ENCODE measurements at places on chromosomes 1 and 21.

DNA sequence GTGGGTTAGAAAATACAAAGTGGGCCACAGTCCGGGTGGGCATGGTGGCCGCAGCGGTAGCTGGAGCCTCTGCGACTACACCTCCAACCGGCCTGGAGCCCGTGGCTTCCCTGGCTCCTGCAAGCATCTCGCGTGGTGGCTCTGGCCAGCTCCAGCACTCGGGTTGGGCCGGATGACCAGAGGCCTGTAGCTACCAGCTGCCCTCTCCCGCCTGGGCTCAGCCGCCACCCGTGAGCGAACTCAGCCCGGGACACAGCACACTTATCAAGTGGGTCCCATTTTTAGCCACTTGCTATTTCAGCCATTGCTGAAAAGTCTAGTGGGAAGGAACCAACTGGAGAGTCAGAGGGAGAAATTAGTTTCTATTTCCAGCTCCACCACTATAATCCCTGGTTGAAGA lies 107.7 kb upstream of the CACYBP start:
- DNase-seq = no peak

DNA sequence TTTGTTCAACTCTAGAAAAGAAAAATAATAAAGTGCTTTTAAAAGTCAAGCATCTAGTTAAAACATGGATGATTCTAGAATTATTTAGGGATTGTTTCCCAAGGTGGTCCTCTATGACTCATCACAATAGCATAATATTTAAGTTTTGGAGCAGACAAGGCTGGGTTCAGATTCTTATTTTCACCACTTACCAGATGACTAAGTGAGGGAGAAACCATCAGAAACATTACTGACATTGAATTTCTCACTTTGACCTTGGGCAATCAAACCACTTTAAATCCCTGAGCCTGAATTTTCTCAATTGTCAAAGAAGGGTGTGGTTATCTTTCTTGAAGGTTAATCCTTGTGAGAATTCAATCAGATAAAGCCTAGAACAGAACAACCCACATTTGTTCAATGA lies 102.5 kb upstream of the PTGFR start:
- DNase-seq = no peak

DNA sequence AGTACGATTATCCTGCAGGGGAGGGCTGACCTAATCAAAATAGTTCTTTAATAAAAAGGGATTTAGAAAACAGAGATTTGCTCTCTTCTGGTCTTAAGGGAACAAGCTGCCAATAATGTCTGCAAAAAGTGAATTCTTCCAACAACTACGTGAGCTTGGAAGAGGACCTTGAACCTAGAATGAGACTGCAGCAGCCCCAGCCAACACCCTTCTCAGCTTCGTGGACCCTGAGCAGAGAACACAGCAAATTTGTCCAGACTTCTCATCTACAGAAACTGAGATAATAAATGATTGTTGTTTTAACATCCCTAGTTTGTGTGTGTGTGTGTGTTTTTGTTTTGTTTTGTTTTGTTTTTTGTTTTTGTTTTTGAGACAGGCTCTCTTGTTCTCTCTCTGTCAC lies 309.4 kb downstream of the GRIK1 start:
- DNase-seq = no peak

DNA sequence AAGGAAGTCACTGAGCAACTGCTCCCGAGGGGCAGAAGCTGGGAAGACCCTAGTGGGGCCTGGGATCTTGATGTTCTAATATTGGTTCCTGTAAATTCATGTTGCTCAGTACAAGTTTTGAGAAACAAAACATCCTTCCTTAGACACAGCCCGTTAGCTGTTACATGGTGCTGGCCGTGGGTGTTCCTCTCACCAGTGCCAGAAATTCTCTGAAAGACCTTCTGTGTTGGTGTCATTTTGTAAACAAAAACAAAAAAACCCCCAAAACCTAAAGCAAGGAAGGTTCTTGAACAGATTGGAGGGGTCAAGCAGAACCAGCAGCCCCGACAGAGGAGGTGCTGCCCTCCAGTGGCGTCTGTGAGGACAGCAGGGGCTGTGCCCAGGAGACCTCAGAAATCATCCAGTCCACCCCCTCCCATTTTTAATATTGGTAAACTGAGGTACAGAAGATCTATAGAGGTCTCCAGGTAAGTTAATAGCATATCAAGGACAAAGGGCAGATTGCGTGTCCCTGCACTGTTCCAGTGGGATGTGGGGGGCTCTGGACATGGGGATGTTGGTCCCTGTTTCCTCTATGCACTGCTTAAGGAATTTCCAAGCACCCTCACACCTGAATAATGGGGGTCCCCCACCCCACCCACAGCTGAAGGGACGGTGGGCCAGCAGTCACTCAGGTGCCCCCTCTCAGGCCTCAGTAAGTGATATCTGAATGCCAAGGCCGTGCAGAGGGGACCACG lies 38.2 kb downstream of the SLC2A7 start:
- no peak for DNase-seq

DNA sequence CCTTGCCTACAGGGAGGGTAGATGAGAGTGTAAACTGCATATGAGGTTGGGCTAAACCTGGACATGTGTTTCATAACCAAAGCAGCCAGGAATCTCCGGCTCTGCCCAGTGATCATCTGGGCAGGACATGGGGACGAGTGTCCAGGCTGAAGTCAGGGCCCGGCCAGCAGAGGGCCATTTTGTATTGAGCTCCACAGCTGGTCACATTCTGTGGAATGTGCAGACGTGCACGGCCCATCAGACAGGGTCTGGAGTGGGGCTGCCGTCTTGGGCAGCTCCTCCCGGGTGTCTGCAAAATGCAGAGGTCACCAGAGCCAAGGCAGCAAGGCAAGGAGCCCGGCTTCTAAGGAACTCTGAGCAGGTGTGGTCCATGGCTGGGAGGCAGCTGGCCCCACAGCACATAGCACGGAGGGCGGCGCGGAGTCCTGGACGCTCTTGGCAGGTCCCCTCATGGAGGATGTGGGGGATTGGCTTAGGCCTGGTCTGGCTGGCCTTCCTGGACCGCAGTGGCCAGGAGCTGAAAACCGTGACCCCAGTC lies 6.2 kb downstream of the LRRC3 start:
- no peak for DNase-seq

GRCh38 chr21:43854773-43855633 lies 10.0 kb upstream of the AGPAT3 start:
- no peak for DNase-seq

DNA sequence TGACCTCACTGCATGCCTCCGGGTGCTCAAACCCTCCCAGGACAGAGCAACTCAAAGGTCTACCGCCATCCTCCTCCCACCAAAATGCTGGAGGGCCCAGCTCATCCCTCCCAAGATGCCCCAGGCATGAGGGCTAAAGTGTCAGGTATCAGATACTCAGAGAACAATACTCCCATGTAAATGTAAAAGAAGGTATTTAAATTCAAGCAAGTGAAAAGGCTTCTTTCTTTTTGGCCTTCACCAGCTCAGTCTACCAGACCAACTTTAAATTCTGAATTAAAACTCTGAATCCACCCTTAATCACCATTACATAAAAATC lies 3.0 kb downstream of the PARP1 start:
- DNase-seq = no peak

DNA sequence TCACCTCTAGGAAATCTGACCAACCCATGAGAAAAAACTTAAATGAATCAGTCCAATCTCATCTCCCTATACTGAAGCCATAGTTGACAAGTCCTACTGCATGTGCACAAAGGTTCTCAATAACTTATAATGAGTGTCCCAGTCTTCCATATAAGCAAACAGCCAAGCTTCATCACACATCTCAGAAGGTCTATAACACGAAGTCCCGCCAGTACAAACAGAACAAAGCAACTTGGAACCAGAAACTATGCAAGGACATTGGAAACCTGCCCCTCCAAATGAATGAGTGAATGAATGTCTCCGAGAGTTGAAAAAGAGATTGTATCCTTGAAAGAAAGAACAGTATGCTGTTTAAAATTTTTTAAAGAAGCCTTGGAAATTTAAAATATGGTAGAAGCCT lies 53.6 kb upstream of the IPO9 start:
- no peak for DNase-seq

DNA sequence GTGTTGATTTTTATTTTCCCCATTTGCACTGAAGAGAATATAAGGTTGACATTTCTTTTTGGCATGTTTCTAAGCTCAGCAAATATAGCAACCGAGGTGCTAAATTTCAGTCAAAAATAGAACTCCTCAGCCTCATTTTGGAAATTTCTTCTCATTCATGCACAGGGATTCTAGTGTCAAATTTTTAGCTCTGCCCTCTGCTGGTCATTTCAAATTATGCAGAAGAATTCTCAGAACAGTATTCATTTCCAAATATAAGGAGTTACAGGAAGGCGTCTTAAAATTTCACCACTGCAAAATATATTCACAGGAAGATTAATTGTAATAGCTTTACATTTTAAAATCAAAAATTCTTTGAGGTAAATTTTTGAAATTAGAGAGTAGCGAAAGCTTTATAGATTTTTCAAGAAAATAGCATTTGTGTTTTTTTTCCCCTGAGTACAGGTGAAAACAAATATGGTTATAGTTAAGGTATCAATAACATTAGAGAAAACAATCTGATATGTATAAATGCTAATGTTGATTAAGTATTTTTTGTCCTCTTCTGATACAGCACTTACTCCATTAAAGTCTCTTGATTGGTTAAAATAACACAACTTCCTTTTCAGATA lies 57.9 kb downstream of the FMN2 start:
- DNase-seq = peak; percentile 6

GRCh38 chr1:24644100-24644384 lies 940 bp downstream of the SRRM1 start:
- no peak for DNase-seq

GRCh38 chr1:67766141-67766978 lies 66.9 kb downstream of the GNG12 start:
- DNase-seq = peak; percentile 71

DNA sequence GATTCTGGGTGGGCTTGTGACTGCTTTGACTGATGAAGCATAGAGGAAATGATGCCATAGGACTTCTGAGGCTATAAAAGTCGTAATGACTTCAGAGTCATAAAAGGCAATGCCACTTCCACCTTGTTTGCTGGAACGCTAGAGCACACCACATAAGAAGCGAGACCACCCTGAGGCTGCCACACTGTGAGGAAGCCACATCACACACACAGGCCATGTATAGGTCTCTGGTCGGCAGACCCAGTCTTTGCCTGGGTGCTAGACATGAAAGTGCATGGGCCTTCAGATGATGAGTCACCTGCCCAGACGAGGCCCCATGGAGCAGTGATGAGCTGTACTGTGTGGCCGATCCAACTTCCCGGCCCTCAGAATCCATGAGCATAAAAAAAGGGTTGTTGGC lies 14.2 kb upstream of the KANK4 start:
- no peak for DNase-seq

DNA sequence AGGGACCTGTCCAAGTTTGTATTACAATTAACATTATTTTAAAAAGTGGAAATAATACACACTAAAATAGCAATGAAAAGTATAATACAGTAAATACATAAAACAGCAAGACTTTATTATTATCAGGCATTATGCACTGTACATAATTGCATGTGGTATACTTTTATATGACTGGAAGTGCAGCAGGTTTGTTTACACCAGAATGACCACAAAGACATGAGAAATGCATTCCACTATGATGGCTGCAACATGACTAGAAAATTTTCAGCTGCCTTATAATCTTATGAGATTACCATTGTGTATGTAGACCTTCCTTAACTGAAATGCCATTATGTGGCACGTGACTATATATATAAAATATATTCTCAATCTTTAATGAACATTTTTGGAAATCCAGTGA lies 1699.6 kb downstream of the KCNT2 start:
- DNase-seq = no peak

- DNase-seq = no peak
Observed at GRCh38 chr1:208533746-208534598, 289.8 kb upstream of the PLXNA2 start.

DNA sequence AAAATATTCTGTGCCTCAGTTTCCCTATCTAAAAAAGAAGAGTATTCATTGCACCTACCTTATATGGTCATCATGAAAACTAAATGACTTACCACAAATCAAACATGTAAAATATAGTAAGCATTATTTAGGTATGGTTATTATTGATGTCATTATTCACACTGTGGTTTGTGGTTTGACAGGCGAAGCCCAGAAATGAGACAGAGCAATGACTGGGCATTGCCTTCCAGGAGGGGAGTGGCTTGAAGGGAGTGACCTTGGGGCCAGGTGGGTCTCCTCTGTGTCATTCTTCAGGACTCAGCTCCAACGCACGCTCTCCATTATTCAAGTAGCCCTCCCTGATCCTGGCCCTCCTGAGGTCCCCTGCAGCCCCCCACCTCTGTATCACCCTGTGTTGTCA lies 133.7 kb downstream of the DMRTA2 start:
- no peak for DNase-seq

DNA sequence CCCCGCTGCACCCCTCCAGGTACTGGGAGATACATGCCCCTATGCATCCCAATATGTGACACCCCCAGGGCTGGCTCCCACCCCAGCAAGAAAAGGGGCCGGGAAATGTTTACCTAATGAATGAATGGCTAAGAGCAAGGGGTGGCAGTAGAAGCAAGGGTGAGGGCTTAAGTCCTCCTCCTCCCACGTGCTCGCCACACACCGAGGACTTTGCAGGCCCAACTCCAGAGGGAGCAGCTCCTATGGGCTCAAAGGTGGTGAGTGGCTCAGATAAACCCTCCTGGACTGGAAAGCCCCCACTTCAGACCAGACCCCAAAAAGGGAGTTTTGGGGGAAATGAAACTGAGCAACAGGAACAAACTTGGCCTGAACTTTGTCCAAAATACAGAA lies 11.4 kb downstream of the SLC45A3 start:
- DNase-seq = no peak

DNA sequence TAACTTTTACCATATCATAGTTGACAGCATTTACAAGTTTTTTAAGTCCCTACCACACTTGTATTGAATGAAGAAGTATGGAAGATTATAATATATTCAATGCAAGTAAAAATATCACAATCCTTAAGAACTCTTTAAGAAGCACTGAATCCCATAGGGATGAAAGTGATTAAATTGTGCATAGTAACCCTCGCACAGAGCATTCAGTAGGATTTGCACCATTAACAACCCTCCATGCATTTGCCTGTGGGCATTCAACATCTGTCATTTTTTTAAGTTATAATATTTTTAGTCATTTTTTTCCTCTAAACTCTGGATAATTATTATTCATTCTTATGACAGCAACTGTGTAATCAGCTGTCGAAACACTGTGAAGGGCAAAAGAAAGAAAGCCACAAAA lies 10.1 kb downstream of the SELE start:
- DNase-seq = no peak

- no peak for DNase-seq
Observed at GRCh38 chr1:115790356-115790755, 21.8 kb upstream of the CASQ2 start.

DNA sequence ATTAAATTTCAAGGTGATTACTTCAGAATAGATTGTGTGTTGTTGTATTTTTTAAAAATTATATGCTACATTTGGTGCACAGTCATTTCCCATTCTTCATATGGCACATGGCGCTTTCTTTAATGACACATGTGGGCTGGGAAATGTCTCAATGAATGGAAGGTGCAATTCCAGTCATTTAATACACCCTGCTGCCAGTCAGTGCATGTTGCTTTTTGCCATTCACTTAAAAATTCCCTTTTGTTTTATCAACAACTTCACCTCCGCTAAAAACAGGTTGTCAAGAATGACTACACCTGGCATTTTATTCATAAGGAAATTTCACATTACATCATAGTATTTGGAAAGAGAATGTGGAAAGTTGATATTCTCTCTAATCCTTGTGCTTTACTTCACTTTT lies 716.4 kb upstream of the ADAMTS5 start:
- no peak for DNase-seq
